Activated T-cell treated with anti-CD3 and anti-CD28 coated beads, Interleukin-2, amount 50 U/mL, for 4 hours (primary cell): ENCODE measurements at places on chromosomes 2 and 18. TPM values are rescaled to one million over a fixed set of nuclear protein-coding genes. Genes with fewer than 3 reads are reported as not detected.

DNA sequence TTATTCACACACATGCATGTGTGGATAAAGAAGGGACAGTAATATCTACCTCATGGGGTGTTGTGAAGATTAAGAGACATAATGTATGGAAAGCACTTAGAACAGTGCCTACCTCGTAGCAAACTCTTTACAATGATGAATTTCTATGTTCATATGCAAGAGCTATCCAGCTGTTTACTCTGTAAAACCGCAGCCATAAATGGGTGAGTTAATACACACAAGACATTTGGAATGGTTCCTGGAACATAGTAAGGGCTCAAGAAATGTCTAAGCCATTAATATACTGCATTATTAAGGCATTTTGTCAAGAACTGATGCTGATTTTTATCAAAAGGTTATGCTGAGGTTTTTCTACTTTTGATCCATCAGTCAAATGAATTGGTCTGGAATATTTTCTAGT lies 1076.2 kb downstream of the TSN start:
- no peak for DNase-seq

NFU1 gene
- 25.4 TPM for total RNA-seq

DBI gene
- total RNA-seq = 89.7 TPM

DNA sequence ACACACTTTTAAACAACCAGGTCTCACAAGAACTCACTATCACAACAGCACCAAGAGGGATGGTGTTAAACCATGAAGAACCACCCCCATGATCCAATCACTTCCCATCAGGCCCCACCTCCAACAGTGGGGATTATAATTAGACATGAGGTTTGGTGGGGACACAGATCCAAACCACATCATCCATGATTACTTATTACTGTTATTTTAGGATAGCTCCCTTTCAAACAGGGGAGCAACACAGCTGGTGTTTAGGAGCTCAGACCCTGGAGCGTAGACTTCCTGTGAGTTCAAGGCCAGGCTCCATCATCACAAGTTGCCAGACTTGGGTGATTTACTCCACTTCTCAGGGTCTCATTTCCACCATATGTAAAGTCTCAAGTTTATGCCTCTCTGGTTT lies 382.7 kb downstream of the HRH4 start:
- DNase-seq = no peak

GRCh38 chr18:25300492-25300891 lies 51.5 kb downstream of the ZNF521 start:
- DNase-seq = no peak

GRCh38 chr2:182164686-182165085 lies 179.0 kb downstream of the PPP1R1C start:
- no peak for DNase-seq

ST8SIA5 gene
- total RNA-seq = 0.13 TPM

RBBP8 gene
- 40.9 TPM for total RNA-seq

APCDD1 gene
- total RNA-seq = 0.21 TPM

DNA sequence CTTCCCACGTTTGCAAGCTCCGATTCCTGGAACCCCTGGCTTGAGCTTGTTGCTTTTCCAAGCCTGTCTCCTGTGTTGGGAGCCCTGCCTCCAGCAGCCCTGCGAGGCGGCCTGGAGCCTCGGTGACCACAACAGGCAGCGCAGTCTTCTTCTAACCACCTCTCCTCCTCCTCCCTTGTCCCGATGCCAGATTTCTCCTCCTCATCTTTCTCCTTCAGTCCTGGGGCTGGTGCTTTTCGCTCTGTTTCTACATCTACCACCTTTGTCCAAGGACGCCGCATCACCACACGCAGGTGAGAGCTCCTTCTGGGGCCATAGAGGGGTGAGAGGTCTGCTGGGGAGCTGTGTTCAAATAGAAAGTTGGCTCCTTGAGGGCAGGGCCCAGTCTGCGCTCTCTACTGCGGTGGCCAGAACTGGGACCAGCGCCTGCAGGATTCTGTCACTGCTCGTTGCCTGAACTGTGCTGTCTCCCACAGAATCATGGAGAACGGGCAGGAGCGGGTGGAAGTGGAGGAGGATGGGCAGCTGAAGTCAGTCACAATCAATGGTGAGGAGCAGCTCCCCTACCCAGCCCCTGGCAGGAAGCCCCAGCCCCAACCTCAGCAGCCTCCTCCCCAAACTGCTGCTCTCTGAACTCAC lies 3.9 kb downstream of the DNAJB2 start:
- DNase-seq = no peak

DNA sequence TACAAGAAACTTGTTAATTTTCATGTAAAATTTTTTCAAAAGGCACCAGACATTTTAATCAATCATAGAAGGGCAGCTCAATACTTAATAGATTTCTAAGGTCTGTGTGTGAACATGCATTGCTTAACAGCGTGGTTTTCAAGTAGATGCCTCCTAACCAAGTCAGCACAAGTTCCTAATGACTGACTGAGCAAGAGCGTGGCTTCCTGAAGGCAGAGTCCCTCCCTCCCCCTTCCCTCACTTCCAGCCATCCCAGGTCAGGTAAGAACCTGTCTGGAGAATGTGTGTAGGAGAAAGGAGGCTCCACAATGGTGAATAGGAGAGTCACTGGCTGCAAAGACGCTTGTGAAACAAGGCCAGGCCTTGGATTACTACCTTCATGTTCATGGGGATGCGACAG lies 33.5 kb upstream of the DAPL1 start:
- no peak for DNase-seq
